ENCODE measurements at places on chromosomes 13 and 19.
A peak's percentile ranks its signal among the peaks of the same experiment; 100 is the strongest.

GRCh38 chr13:45576466-45576865, 39.1 kb downstream of the ERICH6B start:
- DNase-seq, result no peak

DNA sequence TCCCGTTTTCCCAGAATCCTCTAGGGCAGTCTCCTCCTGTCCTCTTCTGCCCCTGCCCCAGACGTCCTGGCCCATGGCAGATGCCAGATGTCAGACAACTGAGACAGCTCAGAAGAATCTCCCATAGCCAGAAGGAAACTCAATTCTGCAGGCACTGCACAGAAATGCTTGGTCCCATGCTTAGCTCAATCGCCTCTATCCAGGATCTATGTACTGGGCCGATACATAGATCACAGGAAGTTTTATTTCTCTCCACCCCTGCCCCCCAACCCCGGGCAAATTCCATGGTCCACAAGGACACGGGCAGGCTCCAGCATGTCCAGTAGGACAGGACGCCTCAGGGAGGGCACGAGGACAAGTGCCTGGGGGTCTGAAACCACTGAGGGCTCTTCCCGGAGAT, 4.8 kb downstream of the MBD3 start:
- no peak for DNase-seq

DNA sequence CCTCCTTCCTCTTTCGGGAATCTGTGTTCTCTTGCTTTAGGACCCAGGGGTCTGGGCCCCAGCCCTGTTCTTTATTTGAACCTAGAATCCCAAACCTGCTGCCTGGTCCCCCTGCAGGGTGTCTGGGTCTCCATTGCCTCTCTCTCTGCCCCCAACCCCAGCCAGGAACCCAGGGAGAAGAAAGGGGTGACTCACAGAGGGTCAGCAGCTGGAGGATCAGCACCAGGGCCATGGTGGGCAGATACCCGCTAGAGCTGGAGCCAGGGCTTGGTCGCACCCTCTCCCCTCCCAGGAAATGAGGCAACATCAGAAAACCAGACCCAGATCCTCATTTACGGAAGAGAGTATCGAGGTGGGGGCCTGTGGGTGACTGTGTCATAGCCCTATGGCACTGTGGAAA, at the start of gene OSCAR:
TSS of gene OSCAR (minus strand) at position 243 of the 400 bp plus-strand sequence. CDS start at position 232, 11 bp downstream.
- no peak for DNase-seq

- peak; percentile 35 for DNase-seq
Observed at GRCh38 chr13:93248627-93249047, 22.0 kb downstream of the GPC6 start.

DNA sequence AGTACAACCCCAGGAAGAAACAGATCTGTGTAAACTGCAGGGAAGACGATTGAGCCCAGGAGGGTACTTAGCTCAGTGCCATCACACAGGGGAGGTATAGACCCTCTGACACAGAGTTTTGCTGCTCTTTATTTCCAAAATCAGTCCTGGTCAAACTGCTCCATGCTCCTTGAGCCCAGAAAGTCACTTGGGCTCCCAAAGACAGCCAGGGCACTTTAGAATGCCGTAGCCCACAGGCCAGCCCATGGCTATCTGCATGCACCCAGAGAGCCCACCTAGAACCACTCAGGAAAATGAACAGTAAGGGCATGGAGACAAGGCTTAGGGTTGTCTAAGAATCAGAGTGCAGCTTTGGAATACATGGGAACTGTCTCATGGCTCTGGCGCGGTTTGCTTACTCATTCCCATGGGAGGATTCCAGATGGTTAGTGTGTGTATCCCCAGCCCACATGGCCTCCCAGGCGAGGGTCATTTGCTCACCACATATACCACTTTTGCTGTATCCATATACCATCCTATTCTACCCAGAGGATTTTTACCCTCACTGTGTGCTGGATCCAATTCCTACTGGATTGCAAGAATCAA, 14.7 kb upstream of the PDCD5 start:
- peak; percentile 65 for DNase-seq

DNA sequence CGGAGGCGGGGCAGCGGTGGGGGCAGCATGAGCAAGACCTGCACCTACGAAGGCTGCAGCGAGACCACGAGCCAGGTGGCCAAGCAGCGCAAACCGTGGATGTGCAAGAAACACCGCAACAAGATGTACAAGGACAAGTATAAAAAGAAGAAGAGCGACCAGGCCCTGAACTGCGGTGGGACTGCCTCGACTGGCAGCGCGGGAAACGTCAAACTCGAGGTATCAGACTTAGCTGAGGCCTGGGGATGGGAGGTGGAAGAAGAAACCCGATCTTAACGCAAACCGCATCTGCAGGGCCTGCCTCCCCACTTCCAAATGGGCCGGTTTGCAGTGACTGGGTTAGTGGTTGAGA, 693 bp downstream of the RFXAP start:
- peak; percentile 50 for DNase-seq

DNA sequence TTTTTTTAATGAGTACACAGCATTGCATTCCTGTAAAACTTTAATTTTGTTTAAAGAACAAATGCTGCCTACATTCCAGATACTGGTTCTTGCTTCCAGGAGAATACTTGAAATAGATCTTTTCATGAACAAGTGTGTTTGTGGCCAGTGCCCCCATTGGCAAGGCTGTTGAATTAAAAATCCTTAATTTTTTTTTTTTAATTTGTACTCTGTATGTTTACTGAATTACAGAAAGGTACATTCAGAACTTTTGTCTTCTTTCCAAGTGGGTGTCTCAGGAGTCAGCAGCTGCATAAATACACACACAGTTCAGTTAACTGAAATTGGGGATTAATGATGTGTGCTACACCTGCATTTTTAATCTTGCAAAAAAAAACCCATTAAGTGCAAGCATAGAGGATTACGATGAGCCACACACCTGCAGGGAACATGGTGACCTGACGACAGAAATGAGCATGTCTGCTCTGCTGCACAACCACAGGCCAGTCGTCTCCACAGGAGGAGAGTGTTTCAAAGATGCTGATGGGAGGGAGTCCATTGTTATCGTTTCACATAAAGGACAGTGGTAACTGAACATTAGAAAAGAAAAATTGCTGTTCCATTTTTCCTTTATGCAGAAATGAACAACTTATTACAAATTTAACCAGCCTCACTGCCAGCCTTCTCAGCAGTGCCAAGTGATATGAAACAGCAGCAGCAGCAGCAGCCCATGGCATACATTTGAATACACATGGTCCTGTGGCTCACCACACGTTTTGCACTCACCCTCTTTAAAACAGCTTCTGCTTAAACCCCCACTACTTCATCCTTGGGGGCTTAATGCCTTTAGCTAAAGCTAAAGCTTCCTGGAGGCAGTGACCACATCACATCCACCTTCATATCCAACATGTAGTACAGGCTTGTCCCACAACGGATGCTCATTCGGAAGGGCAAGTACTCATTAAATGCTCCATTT, 72.3 kb upstream of the RFC3 start:
- no peak for DNase-seq

- peak; percentile 45 for DNase-seq
Observed at GRCh38 chr19:18456974-18457373, 19.0 kb upstream of the ISYNA1 start.

- no peak for DNase-seq
Observed at GRCh38 chr19:29837448-29837981, 25.7 kb downstream of the CCNE1 start.

- no peak for DNase-seq
Observed at GRCh38 chr13:37168926-37169325, 63.5 kb upstream of the CSNK1A1L start.

DNA sequence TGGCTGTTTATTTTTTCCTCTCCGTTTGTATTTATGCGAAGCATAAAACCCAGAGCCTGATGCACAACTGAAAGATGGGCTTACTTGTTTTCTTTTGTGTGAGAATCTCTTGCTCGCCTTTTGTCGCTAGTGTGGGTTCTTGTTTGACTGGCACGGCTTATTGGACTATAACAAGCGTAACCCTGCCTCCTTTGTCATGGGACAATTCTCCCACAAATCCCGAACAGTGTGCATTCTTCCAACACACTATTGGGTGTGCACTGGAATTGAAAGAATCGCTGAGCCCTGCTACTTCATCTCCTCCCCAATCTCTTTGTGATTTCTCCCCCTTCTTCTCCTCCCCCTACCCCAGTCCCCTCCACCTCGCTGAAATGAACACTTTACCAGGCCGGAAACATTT, 110.8 kb downstream of the ZIC5 start:
- no peak for DNase-seq

DNA sequence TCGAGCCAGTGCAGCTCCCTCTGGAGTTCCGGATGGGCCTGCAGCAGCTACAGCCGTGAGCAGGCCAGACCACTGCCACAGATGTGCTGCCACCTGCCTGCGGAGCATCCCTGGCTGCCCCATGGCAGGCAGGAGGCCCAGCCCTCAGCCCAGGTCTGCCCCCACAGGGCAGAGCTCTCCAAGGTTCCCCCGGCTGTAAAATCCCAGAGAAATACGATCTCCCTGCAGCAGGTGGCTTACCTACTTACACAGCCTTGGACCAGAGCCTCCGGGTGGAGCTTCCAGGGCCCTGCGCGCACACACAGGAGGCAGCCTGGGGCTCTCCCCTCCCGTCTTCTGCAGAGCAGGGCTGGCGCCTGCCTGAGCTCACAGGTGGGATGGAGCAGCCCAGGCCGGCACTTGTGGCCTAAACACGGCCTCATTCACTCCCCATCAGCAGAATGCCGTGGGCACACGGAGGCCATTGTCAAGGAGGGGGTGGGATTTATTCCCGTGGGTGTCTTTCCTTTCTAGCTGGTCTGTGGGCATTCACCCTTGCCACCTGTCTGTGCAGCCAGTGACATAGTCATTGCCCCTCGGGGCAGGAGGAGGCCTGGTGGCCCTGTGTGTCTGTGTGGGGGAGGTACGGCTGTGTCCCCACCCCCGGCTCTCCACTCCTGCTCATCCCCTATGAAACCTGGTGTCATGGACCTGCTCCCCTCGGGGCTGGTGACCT, 118.0 kb downstream of the KDM4B start:
- no peak for DNase-seq

- no peak for DNase-seq
Observed at GRCh38 chr13:20903164-20903475, 574 bp upstream of the XPO4 start.

GRCh38 chr13:28110414-28110813, 10.0 kb upstream of the FLT3 start:
- no peak for DNase-seq

GRCh38 chr13:113498905-113499304, 8.4 kb upstream of the DCUN1D2 start:
- DNase-seq, result no peak

GRCh38 chr13:48533961-48534600, 1.2 kb upstream of the RCBTB2 start:
- DNase-seq, result no peak

DNA sequence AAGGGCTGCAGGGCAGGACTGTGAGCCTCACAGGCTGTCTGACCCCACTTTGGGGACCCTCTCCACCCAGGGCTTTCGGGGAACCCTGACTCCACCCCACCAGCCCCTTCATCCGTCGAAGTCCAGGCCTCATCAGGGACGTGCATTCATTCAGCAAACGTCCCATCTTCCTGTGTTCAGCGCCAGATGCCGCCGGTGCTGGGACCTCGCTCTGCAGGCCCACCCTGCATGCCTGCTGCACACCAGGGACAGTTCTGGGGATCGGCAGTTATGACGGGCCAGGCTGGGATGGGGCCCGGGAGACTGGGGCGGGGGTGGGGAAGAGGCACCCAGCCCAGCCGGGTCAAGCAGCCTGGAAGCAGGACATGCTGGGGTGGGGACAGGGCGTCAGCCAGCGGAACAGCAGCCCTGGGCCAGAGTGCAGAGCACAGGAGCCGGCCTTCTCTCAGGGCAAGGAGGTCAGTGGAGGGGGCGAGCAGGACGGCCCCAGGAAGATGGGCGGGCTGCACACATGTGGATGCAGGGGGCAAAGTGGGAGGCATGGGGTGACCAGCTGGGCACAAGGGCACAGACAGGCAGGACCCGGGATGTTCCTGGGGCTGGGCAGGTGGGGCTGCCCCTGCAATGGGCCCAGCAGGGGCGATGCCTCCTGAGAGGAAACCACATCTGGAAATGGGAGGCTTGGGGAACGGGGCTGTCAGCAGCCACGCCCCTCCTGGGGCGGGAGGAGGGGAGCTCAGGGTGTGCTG, 5.1 kb downstream of the GAMT start:
- DNase-seq, result no peak

DNA sequence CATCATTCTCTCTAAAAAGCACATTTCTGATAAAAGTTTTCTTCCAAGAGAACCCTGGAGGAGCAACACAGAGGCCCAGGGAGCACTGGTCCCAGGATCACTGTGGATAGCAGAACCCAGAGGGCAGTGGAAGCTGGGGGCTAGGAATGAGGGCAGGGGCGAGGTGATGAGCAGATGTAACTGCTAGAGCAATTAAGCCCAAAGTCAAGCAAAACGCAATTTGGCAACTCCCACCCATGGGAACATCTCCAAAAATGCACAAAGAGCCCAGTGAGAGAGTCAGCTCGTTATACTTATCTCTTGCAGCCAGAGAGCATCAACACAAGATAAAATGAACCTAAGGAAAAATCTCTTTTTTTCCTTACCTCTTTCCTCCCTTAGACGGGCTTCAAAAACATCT, 284.2 kb downstream of the TBC1D4 start:
- no peak for DNase-seq

DNA sequence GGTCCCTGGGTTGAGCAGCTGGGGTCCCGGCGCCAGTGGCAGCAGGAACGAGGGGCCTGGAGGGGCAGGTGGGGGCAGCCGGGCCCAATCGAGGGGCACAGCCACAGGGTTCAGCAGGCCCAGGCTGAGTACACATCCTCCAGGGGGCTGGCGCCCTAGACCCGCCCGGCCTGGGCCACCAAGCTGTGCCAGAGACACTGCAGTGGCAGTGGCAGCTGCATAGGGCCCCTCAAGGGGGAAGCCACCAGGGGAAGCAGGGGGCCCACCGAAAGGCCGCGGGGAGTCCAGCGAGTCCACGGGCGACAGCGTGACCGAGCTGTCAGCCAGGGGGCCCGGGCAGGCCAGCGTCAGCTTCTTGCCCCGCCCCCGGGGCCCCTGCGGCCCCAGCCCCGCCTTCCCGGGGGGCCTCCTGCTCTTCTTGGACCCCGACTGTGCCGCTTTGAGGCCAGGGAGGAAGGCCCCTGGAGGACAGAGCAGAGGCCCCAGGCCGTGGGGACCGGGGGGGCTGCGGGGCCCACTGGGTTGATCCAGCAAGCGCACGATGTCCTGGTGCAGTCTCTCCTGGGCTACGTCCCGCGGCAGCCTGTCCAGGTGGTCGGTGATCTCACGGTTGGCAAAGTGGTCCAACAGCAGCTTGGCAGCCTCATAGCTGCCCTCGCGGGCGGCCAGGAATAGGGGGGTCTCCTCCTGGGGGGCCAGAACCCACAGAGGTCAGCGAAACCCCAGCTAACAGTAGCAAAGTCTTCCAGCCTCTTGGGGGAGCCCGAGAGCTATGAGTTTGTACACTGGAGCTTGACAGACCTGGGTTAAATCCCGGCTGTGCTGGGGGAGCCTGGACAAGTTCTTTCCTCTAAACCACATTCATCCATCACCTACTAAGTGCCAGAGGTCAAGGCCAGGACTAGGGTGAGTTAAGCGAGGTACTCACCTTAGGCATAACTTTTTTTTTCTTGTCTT, 39.5 kb downstream of the NOTCH3 start:
- DNase-seq, result no peak

Data from foreskin fibroblast (primary cell).